ENCODE measurements at places on chromosomes 6 and 20.

GRCh38 chr6:71727632-71728294 is 158.6 kb upstream of the RIMS1 start:
- no peak for DNase-seq

- no peak for DNase-seq
Observed at GRCh38 chr20:23358923-23359593, 2.9 kb upstream of the GZF1 start.

DNA sequence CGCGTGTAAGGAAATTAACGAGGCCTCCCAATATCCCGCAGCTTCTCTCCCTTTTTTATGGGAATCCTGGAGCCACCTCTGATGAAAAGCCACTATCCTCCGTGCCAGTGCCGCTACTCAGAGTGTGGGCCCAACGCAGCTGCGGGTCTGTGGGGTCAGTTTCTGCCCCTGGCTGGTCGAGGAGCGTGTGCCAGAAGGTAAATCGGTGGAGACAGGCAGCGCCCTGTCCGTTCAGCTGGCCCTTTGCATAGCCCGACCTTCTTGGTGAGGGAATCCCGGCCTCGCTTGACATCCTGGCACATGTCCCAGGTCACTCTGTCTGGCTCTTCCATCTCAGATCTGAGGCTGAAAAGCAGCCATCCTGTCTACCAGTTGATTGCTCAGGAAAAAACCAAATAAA is 4.6 kb downstream of the THBS2 start:
- no peak for DNase-seq

DNA sequence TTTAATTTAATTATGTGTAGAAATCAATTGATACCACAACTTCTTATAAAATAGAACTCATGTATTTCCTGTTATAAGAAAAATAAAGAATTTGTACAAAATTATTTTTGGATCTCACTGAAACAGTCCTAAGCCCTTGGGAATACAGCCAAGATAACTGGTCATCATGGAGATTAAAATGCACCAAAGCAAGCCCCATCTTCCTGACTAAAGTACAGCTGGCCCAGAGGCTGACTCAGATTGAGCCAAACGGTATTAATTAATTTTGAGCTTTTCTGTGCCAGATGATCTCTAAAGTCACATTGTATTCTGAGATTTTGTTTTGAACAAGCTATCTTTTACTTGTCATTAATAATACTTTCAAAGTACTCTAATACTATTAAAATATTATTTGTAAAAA is 978.5 kb downstream of the TBC1D32 start:
- DNase-seq = peak; percentile 59

- DNase-seq = no peak
Observed at GRCh38 chr6:124993327-124993726, 31.1 kb downstream of the RNF217 start.

DNA sequence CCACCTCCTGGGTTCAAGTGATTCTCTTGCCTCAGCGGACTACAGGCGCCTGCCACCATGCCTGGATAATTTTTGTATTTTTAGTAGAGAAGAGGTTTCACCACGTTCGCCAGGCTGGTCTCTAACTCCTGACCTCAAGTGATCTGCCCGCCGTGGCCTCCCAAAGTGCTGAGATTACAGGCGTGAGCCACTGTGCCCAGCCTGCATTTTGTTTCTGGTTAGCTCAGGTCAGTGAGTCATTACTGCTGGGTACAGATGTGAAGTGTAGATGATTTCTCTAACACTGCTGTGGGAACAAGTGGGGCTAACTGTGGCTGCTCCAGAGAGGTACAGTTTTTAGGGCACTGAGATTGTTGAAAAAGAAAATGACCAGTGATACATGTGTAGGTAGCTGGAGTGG is 188.6 kb downstream of the PRL start:
- DNase-seq = no peak

- no peak for DNase-seq
Observed at GRCh38 chr6:163651426-163651825, 236.9 kb downstream of the QKI start.

DNA sequence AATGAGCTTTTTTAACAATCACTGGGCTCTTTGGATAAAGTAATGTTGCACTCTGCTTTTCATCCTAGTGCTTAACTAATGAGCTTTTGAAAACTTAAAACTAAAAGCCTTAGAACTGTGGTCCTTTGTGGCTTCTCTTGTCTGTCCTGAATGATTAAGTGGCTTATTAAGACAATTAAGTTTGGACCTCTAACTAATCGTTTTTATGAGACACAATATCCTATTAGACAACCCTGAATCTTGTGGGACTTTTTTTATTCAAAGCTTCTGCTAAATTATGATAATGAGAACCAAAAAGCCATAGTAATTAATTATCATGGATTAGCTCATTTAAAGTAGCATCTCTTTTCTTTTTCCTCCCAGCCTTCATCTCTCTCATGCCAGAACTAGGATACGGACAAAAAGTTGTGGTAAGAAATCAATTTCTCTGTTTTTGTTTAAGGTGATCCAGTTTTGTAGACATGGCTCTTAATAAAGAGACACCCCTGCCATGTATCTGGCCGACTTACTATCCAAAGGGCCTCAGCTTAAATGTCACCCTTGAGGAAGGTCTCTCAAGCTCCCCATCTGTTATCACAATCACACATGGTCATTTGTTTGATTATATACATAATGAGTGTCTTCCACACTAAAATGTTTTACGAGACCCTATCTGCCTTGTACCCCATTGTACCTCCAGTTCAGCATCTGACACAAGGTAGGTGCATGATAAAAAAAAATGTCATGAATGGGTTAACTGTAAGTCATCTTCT is 384.4 kb upstream of the IRAK1BP1 start:
- DNase-seq = no peak

- DNase-seq = no peak
Observed at GRCh38 chr20:17233626-17234025, 6.8 kb downstream of the PCSK2 start.

GRCh38 chr6:36358226-36358915 is 21.7 kb upstream of the BNIP5 start:
- DNase-seq = peak; percentile 64

GRCh38 chr20:19760371-19760721 is 2.3 kb downstream of the RIN2 start:
- no peak for DNase-seq

- peak; percentile 52 for DNase-seq
Observed at GRCh38 chr6:75333676-75334200, 49.1 kb upstream of the TMEM30A start.

- no peak for DNase-seq
Observed at GRCh38 chr6:5786969-5787720, 219.6 kb downstream of the NRN1 start.

DNA sequence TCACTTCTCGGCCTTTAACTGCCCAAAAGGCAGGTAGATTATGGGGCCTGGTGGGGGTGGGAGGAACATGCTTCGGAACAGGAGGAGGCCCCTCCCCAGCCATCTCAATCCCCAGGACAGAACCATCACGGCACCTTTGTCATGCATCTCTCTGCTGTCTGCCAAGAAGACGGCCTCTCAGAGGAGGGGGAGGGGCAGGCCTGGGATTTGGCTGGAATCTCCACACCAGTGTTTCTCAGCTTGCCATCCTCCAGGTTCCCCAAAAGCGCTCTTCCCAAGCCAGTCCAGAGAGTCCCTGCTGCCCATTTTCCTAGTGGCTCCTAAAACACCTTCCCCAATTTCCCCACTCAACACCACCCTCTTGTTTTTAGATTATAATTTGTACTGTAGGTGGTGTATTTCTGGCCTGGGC is 2.5 kb upstream of the POU5F1 start:
- DNase-seq = no peak

DNA sequence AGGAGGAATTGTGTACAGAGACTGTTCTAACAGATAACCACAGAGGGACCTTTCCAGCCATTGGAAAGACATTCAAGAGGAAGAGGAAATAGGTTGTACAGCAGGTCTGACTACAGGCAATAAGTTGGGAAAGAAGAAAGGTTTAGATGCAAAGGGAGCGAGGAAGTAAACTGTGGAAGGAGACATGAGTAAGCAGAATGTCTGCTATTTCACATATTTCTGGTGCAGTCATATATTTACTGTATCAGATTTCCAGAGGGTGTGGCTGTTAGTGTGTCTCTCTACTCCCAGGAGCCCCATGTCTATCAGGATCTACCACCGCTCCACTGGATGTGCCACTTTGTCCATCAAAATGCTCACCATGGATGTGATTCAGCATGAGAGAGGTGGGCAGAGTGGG is 25.9 kb downstream of the MRS2 start:
- DNase-seq = peak; percentile 62

DNA sequence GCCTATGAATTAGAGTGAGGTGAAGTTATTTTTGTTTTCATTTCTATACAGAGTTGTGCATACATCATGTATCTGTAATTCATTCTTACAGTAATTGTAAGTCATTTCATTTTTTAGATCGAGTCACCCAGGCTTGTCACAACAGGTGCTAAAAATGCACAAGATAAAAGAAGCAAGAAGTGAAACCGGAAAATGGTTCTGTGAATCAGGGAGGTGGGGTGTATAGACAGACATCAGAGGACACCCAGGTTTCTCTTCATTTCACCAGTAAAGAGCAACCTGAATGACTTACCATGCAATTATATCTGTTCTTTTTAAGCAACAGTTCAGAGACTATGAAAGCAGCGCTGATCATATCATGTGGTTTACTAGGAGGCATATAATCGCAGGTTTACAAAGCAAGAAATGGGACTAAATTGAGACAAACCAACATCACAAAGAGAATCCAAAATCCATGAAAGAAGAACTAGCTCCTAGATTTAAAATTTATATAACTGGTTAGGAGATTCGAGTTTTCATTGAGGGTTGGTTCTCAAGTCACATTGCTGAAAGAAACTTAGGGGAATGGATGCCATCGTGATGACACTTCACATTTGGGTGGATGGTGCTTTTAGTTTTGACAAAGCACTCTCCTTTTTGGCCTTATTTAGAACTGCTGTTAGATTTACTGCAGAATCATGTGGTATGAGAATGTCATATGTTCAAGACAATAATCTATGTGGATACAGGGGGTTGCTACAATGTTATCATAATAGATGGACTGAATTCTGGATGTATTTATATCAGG is 27.9 kb upstream of the TBC1D7 start:
- DNase-seq = no peak

- peak; percentile 46 for DNase-seq
Observed at GRCh38 chr20:47677635-47678453, 107.4 kb downstream of the SULF2 start.

DNA sequence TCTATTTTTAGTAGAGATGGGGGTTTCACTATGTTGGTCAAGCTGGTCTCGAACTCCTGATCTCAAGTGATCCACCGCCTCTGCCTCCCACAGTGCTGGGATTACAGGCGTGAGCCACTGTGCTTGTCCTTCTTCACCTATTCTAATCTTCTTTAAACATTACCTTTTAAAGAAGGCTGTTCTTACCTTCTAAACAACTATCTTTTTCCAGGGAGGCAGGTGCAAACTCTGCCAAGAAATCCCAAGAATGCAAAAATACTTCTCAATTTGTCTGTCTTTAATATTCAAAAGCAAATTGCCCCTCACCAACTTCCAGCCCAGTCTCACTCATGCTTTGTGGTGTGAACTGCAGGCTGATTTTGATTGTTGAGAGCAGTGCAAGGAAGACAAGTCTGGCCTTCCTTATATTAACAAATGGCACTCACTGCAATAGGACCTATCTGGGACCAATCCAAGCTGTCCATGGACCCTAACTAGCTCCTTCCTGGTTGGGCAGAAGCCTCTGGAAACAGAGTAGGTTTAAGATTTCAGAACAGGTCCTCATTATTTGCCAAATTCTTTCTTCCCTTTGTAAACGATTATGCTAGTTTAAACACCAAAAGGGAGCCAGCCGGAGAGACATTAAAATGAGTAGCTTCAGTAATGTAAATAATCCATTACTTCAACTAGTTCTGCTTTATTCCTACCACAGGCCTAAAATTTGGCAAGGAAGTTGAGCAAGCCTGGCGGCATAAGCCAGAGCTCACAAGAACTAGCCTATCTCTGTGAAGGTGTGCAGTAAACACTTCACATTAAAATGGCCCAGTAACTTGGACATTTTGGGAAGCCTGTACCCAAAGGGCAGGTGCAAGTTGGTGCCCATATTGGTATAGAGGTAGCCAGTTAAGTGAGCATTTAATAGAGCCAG is 1.6 kb downstream of the SCAND1 start:
- peak; percentile 33 for DNase-seq

DNA sequence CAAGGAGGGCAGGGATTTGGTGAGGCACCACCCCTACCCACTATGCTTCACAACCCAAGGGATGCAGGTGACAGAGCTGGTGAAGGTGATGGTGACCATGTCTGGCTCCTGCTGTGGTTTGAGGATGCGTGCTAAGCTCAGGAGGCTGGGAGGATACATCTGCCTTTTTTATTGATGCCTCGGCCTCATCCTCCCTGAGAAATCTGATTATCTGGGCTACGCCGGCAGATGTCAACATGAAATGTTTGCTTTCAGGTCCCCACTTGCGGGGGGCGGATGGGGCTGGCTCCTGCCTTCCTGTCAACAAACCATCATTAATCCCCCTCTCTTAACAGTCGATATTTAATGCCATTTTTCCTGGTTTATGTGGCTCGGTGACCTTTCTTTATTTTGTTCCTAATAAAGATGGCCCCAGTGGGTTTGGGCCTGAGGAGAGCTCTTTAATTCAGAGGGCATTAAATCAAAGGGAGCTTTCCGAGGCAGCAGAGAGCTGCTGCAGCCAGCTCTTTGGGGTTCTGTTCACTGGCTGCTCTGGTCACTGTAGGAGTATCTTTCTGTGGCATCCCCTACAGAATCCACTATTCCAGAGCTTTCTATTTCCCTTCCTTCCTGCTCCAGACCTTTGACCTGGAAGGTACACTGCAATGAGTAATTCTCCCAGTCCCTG is 33.5 kb upstream of the LRFN2 start:
- DNase-seq = no peak

DNA sequence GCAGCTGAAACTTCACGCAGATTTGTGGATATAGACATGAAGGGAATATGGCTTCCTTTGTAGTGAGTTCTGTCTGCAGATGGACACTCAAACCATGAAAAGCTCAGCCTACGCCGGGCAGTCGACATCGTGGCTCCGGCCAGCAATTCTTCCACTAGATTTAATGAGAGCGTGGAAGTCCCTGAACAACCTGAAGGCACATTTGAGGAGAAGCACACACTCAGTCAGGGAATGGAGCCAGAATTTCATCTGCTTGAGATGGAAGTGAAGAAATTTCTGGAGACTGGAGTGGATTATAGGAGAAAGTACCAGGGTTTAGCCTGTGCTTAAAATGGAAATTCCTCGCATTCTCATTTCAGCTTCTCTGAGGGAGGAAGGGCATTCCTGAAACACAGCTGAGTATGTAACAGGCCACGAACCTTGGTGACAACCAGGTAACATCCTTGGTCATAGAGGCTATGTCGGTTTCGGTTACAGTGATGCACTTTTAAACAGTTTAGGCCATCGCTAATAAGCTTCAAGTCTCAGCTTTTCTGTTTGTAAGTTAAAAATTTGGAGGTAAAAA is 80.5 kb upstream of the AGPAT4 start:
- no peak for DNase-seq

GRCh38 chr6:165615636-165616035 is 47.4 kb downstream of the PDE10A start:
- peak; percentile 95 for DNase-seq
